ENCODE measurements at places on chromosomes 11 and 22.

- no peak for DNase-seq
Observed at GRCh38 chr22:46848197-46848596, 85.7 kb downstream of the TBC1D22A start.

DNA sequence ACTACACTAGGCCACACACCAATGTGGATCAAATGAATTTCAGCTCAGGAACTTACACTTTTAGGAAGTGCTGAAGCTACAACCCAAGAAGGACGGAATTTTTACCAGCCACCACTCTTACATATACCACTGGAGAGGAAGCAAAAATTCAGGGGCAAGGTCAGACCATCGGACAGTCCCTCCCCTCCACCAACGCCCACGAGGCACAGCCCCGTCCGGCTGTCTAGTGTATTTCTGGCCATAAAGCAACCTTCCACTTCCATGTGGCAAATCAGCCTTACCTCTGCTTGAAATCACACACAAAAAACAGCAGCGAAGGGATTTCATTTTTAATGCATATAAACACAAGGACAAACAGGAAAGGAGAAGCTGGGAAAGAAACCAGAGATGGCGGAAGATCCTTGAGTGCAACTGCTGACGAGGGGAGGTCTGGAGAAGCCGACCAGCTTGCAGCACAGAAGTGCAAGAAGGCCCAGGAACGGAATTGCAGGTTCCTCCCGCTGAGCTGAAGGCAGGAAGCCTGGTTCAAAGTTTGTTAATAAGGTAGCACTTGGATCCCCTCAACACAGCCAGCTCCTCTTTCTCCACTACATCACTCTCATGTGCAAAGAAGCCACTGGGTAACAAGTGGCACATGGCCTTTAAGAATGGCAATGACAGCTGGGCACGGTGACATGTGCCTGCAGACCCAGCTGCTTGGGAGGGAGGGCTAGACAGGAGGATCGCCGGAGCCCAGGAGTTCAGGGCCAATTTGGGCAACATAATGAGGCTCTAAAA lies 71.5 kb downstream of the SHANK2 start:
- no peak for DNase-seq

- DNase-seq = no peak
Observed at GRCh38 chr11:116563028-116563711, 209.6 kb downstream of the BUD13 start.

GRCh38 chr11:29712616-29713015 lies 304.2 kb downstream of the KCNA4 start:
- DNase-seq = no peak

- DNase-seq = no peak
Observed at GRCh38 chr11:46012185-46012584, 89.7 kb downstream of the LARGE2 start.

GRCh38 chr11:123051634-123052033 lies 10.3 kb downstream of the HSPA8 start:
- no peak for DNase-seq
